ENCODE measurements at places on chromosomes 5 and 9. TPM values are rescaled to one million over a fixed set of nuclear protein-coding genes. Genes with fewer than 3 reads are reported as not detected.

- DNase-seq: no peak
Measured at GRCh38 chr9:124749781-124750180, 21.3 kb downstream of the NR6A1 start.

DNA sequence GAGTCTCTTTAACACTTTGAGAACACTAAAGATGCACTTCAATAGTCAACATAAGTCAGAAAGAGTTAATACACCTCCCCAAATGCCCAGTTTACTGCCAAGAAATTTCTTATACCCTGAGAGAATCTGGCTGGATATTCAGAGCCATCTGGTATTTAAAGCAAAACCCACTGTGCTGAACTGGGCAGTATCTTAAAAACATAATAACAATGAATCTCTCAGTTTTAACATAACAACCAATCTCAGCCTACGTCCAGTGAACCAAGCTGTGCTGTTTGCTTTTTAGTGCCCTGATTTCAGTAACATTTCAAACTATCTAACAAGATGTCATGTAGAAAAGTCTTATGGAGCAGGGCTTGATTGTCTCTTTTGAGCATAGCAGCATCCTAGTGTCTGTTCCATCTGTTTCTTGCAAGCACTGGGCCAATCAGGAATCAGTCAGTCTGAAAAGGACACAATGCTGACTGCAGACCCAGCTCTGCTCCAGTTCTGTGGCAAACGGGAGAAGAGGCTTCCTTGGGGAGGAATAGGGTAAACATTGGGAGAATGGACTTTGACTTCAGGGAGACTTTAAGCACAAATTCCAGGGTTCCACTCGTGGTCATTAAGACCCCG, 43.6 kb upstream of the FAM81B start:
- no peak for DNase-seq

DNA sequence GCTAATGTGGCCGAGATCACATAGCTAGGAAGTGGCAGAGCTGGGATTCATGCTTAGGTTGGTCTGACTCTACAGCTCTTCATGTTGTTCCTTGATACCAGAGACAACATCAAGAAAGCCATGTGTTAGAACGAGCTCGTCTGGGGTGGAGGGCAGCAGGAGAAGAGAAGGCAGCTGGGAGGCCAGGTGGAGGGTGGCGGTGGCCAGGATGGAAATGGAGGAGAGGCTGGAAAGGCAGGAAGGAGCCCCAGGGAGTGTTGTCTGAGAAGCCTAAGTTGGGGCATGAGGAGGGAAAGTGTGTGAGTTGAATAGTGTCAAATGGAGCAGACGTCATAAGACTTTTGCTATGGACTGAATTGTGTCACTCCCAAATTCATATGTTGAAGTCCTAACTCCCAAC, 315.3 kb downstream of the GADD45G start:
- no peak for DNase-seq

GRCh38 chr5:166436872-166437271, 1854.6 kb upstream of the WWC1 start:
- DNase-seq: no peak

DNA sequence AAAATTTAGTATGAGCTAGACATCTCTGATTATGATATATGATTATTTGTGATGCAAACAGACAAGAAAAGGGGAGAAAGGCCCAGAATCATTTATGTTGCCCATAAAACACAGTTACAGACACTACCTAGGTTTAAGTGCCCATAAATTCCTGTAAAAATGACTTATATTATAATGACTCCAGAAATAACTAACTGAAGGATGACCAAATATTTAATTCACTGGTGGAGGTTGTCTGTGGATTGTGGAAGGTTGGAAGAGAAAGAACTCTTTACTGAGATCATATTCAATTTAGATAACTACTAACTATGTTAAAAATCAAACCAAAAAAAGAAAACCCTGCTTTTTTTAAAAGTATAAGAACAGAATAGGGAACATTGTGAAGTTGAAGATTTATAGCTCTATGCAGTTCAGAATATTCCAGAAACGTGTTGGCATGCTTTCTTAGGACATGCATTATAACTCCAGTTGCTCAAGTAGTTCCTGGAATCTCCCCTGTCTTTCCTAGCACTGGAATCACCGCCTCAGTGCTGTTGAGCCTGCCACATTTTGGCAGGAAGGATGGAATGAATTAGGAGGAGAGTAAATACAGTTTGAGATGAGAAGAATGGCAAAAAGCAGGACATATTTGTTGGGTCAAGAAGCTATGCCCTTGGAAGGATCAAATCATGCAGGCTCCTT, 72.0 kb upstream of the PAPPA start:
- DNase-seq: no peak

DNA sequence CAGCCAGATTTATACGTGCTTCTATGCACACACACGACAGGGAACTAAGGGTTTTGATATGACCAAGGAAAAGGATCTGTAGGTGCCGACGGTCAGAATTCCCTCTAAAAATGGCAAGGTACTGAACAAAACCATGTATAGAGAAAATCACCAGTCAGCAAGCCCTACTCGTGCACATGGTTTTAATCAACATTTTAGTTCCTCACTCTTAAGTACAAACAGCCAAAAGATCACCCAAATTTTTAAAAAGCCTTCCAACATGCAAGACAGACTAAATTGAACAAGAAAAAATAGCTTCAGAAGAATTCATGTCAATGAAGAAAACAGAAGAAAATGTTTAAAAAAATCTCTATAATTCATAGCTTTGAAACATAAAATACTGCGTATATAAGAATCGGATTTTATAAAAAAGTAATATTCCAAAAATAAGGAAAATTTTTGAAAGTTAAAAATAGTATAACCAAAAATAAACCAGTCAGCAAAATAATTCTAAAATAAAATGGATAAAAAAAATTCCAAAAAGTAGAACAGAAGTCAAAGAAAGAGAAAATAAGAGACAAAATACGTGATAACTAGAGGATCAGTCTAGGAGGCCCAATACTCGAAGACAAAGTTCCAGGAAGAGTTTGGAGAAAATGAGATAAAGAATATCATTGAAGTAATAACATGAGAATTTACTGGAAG, 43.0 kb upstream of the KCNV2 start:
- no peak for DNase-seq

DNA sequence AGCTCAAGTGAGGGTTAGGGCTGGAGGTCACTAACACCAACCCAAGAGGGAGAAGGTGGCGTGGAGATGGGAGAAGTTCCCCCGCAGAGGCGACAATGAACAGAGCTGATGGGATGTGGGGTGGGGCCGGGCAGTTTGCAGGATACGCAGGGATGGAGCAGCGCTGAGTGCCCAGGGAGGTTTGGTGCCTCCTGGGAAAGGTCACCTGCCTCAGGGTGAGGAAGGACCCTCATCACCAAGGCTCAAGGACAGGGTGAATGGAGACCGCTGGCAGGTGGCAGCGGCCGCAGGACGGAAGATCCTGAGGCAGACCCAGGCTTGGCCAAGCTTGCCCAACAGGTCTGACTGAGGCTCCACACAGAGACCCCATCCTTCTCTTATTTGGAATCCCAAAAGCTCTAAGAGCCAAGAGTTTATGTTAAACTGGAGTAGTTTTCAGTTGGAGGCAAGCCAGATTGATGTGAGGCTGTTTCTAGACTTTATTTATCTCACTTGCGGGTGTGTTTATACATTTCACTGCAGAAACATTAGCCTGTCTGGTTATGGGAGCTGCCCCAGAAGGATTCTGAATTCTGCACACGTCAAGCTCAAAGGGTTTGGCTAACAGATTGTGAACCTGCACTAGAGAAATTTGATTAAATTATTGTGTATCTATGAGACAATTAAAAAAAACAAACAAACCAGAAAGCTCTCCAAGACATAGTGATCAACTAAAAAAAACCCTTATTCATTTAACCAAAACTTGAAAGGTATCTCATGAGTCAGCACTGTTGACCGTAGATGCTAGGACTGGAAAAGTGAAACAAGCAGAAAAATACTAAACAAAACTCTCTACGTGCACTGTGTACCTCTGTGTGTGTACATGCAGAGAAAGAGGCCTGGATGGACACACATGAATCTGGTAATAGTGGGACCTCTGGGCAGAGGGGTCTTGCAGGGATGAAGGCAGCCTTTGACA, 146.2 kb upstream of the PHYKPL start:
- no peak for DNase-seq

GRCh38 chr9:37925786-37926736, 22.1 kb upstream of the SLC25A51 start:
- no peak for DNase-seq

DNA sequence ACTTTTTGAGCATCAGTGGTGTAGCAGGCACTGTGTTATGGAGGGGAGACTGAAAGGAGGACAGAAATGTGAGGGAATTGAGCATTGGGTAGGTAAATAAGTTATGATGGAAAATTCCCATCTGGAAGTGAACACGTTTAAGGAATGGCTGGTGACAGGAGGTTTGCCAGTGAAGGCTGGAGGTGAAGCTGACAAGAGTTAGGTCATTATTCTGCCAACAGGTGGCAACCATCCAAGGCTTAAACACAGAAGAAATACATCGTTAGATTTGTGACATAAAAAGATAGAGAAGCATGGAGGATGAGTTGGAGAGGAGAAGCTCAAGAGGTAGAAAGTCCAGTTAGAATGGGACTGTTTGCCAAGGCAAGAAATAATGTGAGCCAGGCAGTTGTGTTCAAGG, 455.3 kb upstream of the SGCD start:
- DNase-seq: no peak

DNA sequence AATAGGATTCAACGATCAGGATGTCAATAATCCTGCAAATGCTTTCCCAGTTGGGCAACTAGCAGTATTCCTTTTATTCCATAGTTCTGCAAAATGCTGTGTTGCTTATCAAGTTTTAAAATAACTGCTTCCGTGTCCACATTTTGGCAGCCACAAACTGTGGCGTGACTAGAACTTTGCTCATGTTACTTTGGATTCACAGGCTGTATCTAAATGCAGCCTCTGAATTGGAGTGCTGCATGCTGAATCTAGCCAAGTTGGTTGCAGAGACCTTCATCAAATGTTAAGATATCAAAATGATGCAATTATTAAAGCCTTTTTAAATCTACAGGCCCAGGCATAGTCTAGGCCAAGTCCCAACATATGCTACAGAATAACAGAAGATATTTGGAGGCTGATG, 249.2 kb downstream of the NR2F1-AS1 start:
- no peak for DNase-seq

- DNase-seq: no peak
Measured at GRCh38 chr5:169695025-169695625, 58.0 kb downstream of the DOCK2 start.

DNA sequence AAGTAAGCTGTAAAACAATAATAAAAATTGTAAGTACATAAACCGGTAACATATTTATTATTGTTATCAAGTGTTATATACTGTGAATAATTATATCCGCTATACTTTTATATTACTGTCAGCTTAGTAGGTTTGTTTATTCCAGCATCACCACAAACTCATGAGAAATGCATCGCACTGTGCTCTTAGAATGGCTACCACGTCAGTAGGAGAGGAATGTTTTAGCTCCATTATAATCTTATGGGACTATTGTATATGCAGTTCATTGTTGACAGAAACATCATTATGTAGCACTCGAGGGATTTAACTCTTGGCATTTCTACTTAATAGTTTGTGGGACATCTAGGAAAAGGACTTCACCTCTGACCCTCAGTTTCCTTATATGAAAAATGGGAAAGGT, 16.4 kb downstream of the SLC12A2 start:
- DNase-seq: no peak

GRCh38 chr9:91943478-91944470, 6.3 kb downstream of the ROR2 start:
- DNase-seq: no peak

The IGFBPL1 gene
- not detected for total RNA-seq

The ZFP2 gene
- total RNA-seq: 0.19 TPM

The TAL2 gene
- not detected for total RNA-seq

The CEP72 gene
- 40.5 TPM for total RNA-seq

The DIAPH1 gene
- total RNA-seq: 295 TPM

The AHRR gene
- total RNA-seq: 56.8 TPM
